ENCODE measurements at places on chromosomes 6 and 20. TPM values are rescaled to one million over a fixed set of nuclear protein-coding genes. Genes with fewer than 3 reads are reported as not detected.

- H3K27ac ChIP-seq, result no peak overlapping the region
- H3K4me1 ChIP-seq, result peaks cover 5% of the 10 kb centered on the region
- no peaks in the 10 kb centered on the region for H3K36me3 ChIP-seq
- no peaks in the 10 kb centered on the region for H3K27me3 ChIP-seq
- H3K4me3 ChIP-seq, result no peak overlapping the region
These were observed 29.1 kb upstream of the SERPINB9 start for GRCh38 chr6:2931970-2932748.

DNA sequence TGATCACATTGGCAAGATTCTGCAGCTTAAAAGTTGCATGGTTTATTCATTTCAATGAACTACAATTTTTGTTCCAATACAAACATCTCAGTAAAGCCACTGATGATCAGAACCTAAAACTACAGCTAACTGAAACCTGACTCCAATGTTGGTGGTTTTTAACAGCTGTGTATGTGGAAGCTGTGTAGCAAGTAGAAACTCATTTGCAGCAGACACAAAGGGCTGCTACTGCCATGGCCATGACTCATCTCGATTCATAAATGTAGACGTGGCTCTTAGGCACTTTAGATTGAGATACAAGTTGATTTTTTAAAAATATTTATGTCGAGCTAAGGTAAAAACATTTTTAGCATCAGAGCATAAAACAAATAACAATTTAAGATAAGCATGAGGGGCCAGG is 19.5 kb upstream of the MAP3K4 start:
- no peak for DNase-seq
- H3K27ac ChIP-seq, result no peak overlapping the region
- H3K4me3 ChIP-seq, result no peak overlapping the region
- no peaks in the 10 kb centered on the region for H3K36me3 ChIP-seq
- H3K4me1 ChIP-seq, result peaks cover 17% of the 10 kb centered on the region

DNA sequence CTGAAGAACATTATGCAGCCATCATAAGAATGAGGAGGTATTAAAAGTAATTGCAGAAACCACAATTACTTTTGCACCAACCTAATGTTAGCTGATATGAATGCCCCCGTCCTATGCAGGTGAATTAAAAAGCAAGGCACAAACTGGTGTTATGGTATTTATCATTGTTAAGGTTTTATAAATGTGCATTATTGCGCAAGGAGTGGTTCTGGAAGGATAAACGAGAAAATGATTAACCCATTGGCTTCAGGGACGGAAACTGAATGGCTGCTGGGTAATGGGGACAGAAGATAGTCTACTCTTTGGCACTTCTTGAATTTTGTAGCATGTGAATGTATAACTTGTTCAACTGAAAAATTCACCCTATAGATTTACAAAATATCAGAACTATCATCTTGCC is 148.6 kb upstream of the SALL4 start:
- H3K27me3 ChIP-seq, result no peaks in the 10 kb centered on the region
- no peak overlapping the region for H3K4me3 ChIP-seq
- no peak for DNase-seq
- H3K4me1 ChIP-seq, result no peaks in the 10 kb centered on the region

GRCh38 chr6:2622671-2623070 is 128.1 kb downstream of the MYLK4 start:
- H3K27me3 ChIP-seq, result no peaks in the 10 kb centered on the region
- peak; percentile 80 for DNase-seq
- no peaks in the 10 kb centered on the region for H3K36me3 ChIP-seq
- peaks cover 3% of the 10 kb centered on the region for H3K4me1 ChIP-seq
- peak overlapping the region; percentile 90 for H3K27ac ChIP-seq

DNA sequence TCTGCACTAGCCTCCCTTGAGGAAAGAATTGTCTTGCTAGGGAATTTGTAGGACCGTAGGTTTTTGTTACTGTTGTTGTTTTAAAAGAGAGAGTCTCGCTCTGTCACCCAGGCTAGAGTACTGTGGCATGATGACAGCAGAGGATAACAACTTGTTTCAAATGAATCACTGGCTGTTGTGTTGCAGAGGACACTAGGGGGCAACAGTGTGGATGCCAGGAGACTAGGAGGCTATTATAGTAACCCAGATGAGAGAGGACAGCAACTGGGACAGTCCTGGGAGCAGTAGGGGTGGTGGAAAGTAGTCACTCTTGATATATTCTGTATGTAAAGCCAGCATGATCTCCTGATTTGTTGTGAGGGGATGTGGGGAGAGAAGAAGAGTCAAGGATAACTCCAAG is 41.8 kb upstream of the LAMA4 start:
- no peaks in the 10 kb centered on the region for H3K36me3 ChIP-seq
- no peak for DNase-seq
- peaks cover 2% of the 10 kb centered on the region for H3K4me1 ChIP-seq
- H3K27ac ChIP-seq, result no peak overlapping the region
- no peaks in the 10 kb centered on the region for H3K27me3 ChIP-seq

DNA sequence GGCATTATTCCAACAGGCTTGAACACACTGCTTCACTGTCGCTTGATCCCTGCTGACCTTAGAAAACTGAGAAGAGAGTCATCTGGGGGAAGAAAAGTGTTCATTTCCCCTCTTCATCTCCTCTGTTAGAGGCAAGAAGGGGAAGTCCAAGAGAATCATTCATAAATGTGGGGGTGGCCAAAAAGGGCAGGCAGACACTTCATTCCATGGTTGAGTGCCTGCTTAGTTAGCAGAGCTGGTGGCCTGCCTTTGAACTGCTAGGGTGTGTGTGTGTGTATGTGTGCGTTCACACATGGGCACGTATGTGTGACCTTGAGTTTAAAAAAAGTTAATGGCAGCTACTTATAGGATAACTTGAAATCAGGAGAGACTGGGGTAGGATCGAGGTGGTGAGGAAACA is 39.4 kb upstream of the RFPL4B start:
- no peak for DNase-seq
- no peak overlapping the region for H3K27ac ChIP-seq
- no peak overlapping the region for H3K4me3 ChIP-seq
- no peaks in the 10 kb centered on the region for H3K36me3 ChIP-seq

GRCh38 chr20:49346682-49347081 is 68.8 kb upstream of the ZNFX1 start:
- no peaks in the 10 kb centered on the region for H3K27me3 ChIP-seq
- H3K36me3 ChIP-seq, result no peaks in the 10 kb centered on the region
- H3K4me3 ChIP-seq, result no peak overlapping the region
- DNase-seq, result no peak
- no peak overlapping the region for H3K27ac ChIP-seq
- H3K4me1 ChIP-seq, result peaks cover 22% of the 10 kb centered on the region

GRCh38 chr6:2854396-2854982 is 12.8 kb upstream of the SERPINB1 start:
- peak overlapping the region; percentile 33 for H3K4me3 ChIP-seq
- peak overlapping the region; percentile 30 for H3K27ac ChIP-seq
- no peaks in the 10 kb centered on the region for H3K27me3 ChIP-seq
- peaks cover 36% of the 10 kb centered on the region for H3K4me1 ChIP-seq
- no peaks in the 10 kb centered on the region for H3K36me3 ChIP-seq
- DNase-seq, result peak; percentile 17

GRCh38 chr20:50172347-50173013 is 18.1 kb upstream of the CEBPB start:
- peaks cover 4% of the 10 kb centered on the region for H3K27me3 ChIP-seq
- H3K4me1 ChIP-seq, result peaks cover 16% of the 10 kb centered on the region
- no peaks in the 10 kb centered on the region for H3K36me3 ChIP-seq
- H3K27ac ChIP-seq, result peak overlapping the region; percentile 38
- peak overlapping the region; percentile 56 for H3K4me3 ChIP-seq
- DNase-seq, result no peak

Gene APOM
- 0.40 TPM for total RNA-seq

Gene ARMH2
- not detected for total RNA-seq

Gene ZKSCAN8
- 25.7 TPM for total RNA-seq

Gene OPN5
- not detected for total RNA-seq

Gene FLRT3
- total RNA-seq, result 62.7 TPM

Measured in spinal cord (tissue), 10 donors.